ENCODE measurements at places on chromosomes 7 and 10. TPM values are rescaled to one million over a fixed set of nuclear protein-coding genes. Genes with fewer than 3 reads are reported as not detected.

The PRTFDC1 gene
- 14.0 TPM for total RNA-seq

The PDIA4 gene
- 69.6 TPM for total RNA-seq

The HOXA9 gene
- total RNA-seq, result 16.6 TPM

The GDF2 gene
- total RNA-seq, result not detected

The DKK1 gene
- 0.84 TPM for total RNA-seq

The GPR26 gene
- total RNA-seq, result not detected

The DLG5 gene
- 12.9 TPM for total RNA-seq

The MYO1G gene
- total RNA-seq, result 0.58 TPM

The PNLIPRP1 gene
- total RNA-seq, result not detected

The RNF148 gene
- total RNA-seq, result 0.44 TPM

The NEUROD6 gene
- total RNA-seq, result 0.04 TPM

The HOGA1 gene
- total RNA-seq, result 0.89 TPM

The DNAH11 gene
- total RNA-seq, result 0.13 TPM

The MMD2 gene
- total RNA-seq, result not detected

The SEMA4G gene
- total RNA-seq, result 1.2 TPM

The RBM17 gene
- total RNA-seq, result 39.2 TPM

The EBF3 gene
- 33.6 TPM for total RNA-seq

The DDX21 gene
- 35.9 TPM for total RNA-seq

The CNTNAP2 gene
- total RNA-seq, result 9.4 TPM

The CHST15 gene
- 14.8 TPM for total RNA-seq

The NEUROG3 gene
- not detected for total RNA-seq

The KCNH2 gene
- 9.7 TPM for total RNA-seq

The SLC13A4 gene
- 0.09 TPM for total RNA-seq

The STN1 gene
- 25.6 TPM for total RNA-seq

The CCDC136 gene
- 10.7 TPM for total RNA-seq

The TMEM270 gene
- not detected for total RNA-seq

The FXYD4 gene
- total RNA-seq, result 0.44 TPM

The ANKRD2 gene
- 27.6 TPM for total RNA-seq

The CALCR gene
- total RNA-seq, result 9.4 TPM

The SNX10 gene
- total RNA-seq, result 1.2 TPM

The COL1A2 gene
- total RNA-seq, result 5,114 TPM

Measured in muscle of leg (tissue), 16 donors.